Dermis microvascular lymphatic vessel endothelial cell (primary cell): ENCODE measurements at places on chromosomes 1 and 21. TPM values are rescaled to one million over a fixed set of nuclear protein-coding genes. Genes with fewer than 3 reads are reported as not detected.

DNA sequence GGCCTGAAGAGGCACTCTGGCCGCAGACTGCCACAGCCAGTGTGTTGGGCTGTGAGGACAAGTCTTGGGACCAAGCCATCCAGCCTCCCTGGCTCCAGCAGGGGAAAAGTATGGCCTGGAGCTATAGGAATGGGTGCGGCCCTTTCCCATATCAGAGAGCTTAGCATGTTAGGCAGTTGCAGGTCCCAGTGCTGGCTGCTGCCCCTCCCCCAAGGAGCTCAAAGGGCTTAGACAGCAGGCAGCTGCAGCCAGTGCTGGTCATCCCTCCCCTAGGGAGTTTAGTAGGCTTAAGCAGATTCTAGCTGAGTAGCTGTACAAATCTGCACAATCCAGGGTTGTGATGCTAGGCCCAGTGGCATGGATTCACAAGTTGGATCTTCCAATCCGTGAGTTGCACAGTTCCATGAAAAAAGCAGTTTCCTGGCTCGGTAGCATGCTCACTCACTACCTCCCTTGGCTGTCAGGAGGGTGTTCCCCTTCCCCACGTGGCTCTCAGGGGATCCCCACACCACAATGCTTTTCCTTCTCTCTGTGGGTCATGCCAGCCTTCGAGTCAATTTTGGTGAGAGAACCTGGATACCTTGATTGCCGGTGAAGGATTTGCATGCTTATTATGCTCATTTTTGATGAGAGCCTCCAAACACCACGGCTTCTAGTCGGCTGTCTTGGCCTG, 1490.8 kb downstream of the BRINP3 start:
- no peak for DNase-seq

DNA sequence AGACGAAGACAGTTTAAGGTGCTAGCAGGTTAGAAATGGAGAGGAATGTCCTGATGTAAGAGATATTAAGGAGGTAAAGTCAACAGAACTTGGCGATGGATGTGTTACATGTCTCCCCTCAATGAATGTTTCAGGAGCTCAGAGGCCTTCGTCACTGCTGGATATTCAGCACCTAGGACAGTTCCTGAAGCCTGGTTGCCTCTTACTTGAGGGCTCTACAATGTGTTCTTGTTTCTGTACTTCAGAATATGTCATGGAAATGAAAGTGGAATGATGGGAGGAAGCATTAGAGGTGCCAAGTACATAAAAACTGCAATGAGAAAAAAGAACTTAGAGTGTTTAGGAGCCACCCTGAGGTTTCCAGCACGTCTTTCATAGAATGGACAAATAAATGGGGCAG, 17.7 kb downstream of the TNR start:
- DNase-seq: peak; percentile 22

GRCh38 chr1:153081736-153082135, 10.3 kb upstream of the SPRR2B start:
- DNase-seq: no peak

Gene TBX15
- 0.13 and 0.51 TPM in 2 replicates for total RNA-seq

DNA sequence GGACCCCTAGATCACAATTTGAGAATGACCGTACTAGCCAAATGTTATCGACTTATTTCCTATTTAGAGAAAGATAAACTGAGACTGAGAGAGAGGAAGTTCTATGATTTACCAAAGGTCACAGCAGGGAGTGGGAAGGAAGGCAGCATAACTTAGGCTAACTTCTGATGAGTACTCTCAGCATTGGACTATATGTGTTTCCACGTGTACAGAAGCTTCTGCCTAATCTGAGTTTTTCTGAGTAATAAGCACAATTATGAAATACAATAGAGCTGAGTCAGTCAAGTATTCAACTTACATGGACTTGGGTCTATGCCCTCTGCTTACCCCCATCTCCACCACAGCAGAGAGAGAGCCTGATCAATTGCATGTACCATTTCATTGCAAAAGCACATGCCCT, 88.1 kb upstream of the HIVEP3 start:
- no peak for DNase-seq

Gene MXRA8
- total RNA-seq: 0.25 TPM in 1 of 2 replicates, not detected in the other

Gene BTBD8
- total RNA-seq: 1.3 and 2.3 TPM in 2 replicates

DNA sequence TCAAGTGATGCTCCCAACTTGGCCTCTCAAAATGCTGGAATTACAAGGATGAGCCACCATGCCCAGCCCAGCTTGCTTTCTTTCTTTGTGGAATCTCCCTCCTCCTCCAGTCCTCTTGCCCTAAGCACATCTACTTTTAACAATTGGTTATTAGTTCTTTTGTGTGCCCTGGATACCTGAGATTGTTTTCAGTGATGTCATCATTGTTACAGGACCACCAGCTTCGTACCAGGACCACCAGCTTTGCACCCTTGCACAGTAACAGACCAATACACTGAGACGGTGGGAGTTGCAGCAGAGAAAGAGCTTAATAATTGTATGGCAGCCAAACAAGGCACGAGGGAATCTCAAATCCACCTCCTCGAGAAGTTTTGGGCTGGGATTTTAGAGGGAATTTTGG, 71.3 kb downstream of the CNIH3 start:
- no peak for DNase-seq

- no peak for DNase-seq
These were observed 81.5 kb downstream of the MRPS6 start for GRCh38 chr21:34154878-34155277.

- peak; percentile 94 for DNase-seq
These were observed 31.7 kb downstream of the ELK4 start for GRCh38 chr1:205600085-205600484.

- peak; percentile 47 for DNase-seq
These were observed 145.5 kb downstream of the TIAM1 start for GRCh38 chr21:31198575-31198974.

Gene XCL1
- not detected in 2 replicates for total RNA-seq

GRCh38 chr1:11053758-11054137, 6.1 kb downstream of the SRM start:
- peak; percentile 19 for DNase-seq

Gene LCE1D
- total RNA-seq: not detected in 2 replicates

DNA sequence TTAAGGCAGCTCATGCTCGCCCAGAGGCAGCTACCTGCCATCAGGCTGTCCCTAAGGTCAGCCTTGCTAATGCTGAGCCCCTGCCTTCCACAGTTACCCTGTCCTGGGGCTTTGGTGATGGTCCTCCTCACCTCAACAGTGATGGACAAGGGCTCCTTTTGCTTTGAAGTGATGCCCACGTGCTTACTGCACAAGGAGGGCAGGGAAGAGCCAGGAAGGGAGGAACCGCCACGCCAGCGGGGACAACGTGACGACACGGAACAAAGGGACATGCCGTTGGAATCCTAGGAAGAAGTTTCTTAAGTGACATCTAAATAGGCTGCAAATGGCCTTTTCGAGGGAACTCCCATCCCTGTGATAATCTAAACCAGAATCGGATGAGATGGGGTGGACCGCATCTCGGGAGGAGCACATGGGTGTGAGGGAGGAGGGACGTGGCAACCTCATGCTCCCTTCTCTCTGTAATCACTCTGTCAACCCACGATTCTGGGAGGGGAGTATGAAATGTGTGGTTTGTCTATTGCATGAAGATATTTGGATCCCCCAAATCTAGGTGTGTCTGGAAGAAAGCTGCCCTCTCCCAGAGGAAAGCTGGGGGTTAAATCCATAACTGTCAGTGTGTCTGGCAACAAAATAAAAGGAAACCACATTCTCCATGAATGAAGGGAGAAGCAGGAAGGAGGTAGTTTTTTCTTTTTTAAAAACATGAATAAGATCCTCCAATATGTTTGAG, 110.9 kb upstream of the IRF2BP2 start:
- no peak for DNase-seq

Gene KRTAP26-1
- not detected in 2 replicates for total RNA-seq

- DNase-seq: peak; percentile 62
These were observed 12.0 kb upstream of the ADORA3 start for GRCh38 chr1:111515291-111516004.

Gene CFHR4
- not detected in 2 replicates for total RNA-seq

GRCh38 chr1:64489707-64490106, 19.8 kb downstream of the CACHD1 start:
- no peak for DNase-seq

- DNase-seq: no peak
These were observed 24.5 kb downstream of the PROK1 start for GRCh38 chr1:110475362-110476027.

- no peak for DNase-seq
These were observed 3.1 kb downstream of the TFAP2E start for GRCh38 chr1:35576061-35576765.

GRCh38 chr1:185966471-185966870, 232.3 kb downstream of the HMCN1 start:
- no peak for DNase-seq

Gene OR10Z1
- not detected in 2 replicates for total RNA-seq
